ENCODE measurements at places on chromosomes 16 and 17.

- no peak for DNase-seq
Observed at GRCh38 chr17:41939693-41940090, 9.3 kb downstream of the ODAD4 start.

DNA sequence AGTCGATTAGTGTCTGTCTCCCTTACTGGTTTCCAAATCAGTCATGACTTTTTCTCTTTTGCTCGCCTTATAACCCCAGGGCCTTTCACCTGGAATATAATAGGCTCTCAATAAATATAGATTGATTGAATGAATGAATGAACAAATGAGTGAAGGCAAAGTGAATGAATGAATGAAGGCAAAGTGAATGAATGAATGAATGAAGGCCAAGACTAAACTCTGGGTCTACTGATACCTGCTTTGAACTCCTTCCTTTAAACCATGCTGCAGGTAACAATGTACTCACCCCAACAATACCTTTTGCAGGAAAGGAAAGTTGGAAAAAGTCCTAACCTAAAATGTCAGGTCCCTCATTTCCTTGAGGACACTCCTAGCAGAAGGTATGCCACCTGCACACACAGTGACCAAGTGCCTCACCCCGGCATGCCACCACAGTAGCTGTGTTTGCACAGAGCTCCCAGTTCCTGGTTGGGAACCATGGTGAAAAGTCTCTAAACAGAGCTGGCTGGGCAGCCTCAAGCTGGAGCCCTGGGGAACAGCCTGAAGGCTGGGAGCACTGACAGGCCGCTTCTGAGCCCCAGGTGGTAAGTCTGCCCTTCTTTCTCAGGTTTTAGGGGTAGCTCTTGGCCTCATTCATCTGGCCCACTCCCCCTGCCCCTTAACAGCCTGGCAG is 42.7 kb upstream of the ANKFN1 start:
- no peak for DNase-seq

DNA sequence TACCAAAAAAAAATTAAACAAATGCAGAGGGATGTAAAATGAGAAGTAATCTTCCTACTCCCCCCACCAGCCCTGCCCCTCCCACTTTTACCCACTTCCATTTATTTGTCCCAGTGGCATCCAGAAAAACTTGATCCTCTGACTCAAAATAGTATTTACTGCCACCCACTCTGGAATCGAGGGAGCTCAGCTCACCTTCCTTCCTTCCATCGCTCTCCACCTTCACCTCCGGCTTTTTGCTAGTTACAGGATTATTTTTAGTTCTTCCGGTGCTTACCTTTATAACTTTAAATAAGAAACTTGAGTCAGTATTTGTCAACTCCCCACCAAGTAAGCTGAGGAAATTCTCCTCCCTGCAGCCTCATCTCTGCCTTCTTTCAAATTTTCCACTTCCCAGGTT is 94.9 kb downstream of the AMFR start:
- no peak for DNase-seq

- no peak for DNase-seq
Observed at GRCh38 chr16:88905563-88905962, 39.1 kb upstream of the PABPN1L start.

DNA sequence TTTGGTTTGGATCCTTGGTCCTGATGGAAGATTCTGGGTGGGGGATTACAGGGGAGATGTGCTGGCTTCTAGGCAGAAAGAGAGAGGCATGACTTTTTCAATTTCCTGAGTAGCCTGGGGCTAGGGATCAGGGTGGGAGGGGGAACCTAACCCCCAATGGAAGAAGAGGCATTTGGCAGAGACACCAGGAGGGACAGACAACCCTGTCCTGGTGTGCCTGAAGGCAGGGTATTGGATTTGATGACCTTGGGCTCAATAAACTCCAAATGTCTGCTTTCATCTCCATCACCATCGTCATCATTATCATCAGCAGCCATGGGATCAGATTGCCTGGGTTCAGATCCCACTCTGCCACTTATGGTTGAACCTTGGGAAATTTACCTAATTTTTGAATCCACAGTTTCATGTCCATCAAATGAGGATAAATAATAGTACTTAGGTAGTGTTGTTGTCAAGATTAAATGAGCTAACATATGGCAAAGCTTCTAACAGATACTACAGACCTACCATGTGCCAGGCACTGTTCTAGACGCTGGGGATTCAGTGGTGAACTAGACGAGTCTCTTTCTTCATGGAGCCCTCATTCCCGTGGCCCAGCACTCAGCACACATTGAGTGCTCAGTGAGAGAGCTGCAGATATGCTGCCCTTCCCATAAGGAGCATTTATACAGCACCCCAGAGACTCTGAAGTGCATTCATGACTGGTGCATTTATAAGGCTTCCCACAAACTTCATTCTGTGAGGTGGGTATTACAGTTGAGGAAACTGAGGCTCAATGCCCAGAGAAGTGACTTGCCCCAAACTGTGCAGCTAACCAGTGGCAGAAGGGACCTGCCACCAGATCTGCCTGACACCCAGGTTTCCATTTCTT is 26.8 kb downstream of the IGFBP4 start:
- DNase-seq: no peak

DNA sequence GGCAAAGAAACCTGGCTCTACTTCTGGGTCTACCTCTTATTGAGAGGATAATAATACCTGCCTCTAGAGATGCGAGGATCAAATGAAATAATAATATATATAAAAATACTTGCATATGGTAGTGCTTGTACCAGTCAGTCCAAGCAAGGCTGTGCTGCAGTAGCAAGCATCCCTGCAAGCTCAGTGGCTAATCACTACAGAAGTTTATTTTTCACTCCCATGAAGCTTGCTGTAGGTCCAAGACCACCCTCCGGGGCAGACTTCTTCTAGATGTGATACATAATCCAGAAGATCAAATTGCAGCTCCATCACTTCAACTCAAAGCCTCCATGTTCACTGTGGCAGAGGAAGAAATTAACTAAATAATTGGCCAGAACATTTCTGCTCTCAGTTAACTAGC is 48.9 kb upstream of the NKD1 start:
- no peak for DNase-seq

DNA sequence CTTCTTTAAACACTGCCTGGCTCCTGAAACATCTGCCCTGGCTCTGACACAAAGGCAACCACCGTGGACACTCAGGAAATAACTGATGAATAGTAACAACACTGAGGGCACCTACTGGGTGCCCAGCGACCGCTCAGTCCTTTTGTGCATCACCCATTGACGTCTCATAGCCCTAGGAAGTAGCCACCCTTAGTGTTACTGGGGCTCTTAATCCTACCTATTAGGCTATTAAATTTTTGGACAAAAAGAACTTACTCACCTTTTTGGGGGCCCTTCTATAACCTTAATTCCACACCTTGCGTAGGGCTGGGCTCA is 11.7 kb downstream of the PPL start:
- no peak for DNase-seq

GRCh38 chr17:50559674-50560184 is 786 bp upstream of the CACNA1G start:
- DNase-seq: no peak

- no peak for DNase-seq
Observed at GRCh38 chr17:57622306-57622682, 122.8 kb downstream of the CCDC182 start.

- DNase-seq: no peak
Observed at GRCh38 chr17:70190959-70191805, 21.9 kb downstream of the KCNJ2 start.

DNA sequence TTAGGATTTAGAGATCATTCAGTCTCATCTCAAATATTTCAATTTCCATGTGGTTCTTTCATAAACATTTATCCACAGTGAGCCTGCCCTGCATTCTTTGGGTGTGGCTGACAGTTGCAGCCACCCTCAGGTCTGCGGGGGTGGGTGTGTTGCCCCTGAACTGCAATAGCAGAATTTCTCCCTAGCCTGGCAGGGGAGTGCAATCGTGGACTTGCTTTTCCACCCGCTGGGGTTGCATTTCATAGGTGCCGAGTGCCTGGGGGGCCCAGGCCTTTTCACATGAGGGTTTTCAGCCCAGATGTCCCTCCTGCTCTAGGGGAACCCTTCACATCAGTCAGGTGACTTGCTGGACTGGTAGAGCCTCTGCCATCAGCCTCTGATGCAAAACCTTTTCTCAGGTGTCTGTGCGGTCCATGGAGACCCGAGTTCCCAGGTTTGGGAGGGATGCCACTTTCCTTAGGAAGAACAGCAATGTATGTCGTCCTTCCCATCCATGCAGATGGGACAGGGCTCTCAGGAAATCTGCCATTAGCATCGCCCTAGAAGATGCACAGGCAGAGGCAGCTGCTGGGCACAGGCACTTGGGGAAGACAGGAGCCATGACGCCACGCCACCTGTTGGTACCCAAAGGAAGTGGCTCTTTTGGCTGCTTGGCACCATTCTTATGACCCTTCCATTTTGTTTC is 2.4 kb upstream of the USP36 start:
- DNase-seq: peak; percentile 62

DNA sequence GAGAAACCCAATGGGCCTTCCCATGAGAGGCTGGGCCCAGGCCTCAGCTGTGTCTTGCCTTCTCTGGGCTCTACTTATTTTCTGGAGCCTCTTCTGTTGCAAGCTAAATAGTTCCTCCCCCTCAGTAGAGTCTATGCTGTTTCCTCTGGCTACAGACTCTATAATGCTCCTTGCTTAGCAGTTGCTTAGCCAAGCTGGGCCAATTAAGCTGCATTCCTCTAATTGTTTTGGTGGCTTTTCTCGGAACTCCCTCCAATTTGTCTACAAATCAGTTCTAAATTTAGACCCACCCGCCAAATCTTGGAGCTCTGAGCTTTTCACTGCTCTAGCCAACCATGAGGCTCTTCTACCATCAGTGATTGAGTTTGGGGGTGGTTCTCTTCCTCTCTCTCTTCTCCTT is 302.7 kb upstream of the ASIC2 start:
- DNase-seq: no peak

DNA sequence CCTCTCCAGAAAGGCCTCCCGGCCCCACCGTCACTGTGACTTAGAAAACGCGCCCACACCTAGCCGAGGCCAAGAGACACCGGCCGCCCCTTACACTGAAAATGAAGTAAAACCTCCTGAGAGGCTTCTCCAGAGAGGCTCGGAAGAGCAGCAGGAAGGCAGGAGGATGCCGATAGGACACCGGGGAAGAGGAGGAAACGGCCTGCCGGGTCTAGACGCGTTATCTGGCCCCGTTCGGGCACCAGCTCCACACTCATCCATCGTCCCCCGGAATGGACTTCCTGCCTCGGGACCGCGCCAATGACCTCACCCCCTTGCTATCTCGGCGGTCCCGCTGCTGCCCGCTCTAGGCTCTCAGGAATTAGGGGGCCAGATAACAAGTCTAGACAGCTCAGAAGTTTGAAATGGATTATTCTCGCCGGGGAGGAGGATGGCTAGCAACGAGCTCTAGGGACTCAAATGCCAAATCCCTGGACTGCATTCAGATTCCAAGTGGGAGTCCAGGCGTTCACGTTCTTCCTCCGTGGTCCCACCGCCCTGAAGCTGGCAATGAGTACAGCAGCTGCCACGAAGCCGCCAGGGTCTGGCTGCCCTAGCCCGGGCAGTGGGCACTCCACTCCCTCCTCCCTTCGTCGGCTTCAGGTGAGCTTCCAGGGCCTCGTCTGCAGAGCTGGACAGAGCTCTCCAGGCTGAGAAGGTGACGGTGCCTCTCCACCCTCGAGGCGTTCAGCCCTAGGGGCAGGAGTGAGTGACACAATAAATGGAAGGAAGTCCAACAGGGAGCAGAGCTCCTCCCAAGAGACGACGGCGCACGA is 350.9 kb downstream of the FOXL1 start:
- DNase-seq: no peak

All from CD4-positive, alpha-beta T cell treated with Interleukin-6 at 100 ng/mL for 8 hours (primary cell).